SJSA1 (cell line): ENCODE measurements at places on chromosomes 1 and 21.

DNA sequence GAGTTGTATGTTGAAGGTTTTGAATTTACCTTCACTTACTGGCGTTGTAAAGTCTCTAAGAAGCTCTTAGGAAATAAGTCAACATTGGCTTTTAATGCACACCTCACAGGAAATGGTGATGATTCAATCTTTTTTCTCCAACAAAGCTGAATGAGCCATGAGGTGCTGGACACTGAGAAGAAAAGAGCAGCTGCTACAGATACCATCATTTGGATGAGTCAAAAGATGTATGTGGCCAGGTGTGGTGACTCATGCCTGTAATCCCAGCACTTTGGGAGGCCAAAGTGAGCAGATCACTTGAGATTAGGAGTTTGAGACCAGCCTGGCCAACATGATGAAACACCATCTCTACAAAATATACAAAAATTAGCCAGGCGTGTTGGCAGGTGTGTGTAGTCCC is 3.3 kb upstream of the IL23R start:
- DNase-seq = no peak

GRCh38 chr1:234601301-234602017 is 8.5 kb downstream of the IRF2BP2 start:
- DNase-seq = no peak

GRCh38 chr1:236705771-236706170 is 19.5 kb downstream of the ACTN2 start:
- DNase-seq = no peak

DNA sequence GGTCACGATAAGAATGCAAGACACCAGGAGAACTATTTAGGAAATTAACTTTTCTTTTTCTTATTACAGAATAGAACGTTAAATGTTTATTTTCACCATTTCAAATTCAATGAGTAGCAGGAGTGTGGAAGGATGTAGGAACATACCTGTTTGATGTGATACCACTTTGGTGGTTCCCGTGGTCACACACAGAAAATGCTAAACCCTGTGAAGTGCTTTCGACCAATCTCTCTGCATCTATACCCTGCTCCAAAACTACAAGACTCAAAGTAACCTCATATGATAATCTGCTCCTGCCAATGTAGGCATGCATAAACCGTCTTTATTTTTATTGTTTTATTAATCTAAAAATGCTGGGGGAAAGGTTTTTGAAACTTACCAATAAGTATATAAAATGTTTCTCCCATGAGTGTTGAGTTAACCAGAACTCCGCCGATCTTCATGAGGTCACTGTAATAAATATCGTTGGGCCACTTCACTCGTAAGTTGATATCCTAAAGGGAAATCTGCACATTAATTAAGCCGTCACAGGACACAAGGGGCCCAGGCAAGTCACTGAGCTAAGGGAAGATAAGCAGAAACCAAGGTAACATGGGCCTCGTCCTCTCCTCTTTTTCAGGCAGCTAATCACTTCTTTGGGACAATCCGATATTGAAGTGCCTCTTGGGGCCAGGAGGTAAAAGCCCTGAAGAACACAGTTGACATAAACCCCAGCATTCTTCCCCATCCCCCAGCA is 60.6 kb downstream of the SIM2 start:
- no peak for DNase-seq

DNA sequence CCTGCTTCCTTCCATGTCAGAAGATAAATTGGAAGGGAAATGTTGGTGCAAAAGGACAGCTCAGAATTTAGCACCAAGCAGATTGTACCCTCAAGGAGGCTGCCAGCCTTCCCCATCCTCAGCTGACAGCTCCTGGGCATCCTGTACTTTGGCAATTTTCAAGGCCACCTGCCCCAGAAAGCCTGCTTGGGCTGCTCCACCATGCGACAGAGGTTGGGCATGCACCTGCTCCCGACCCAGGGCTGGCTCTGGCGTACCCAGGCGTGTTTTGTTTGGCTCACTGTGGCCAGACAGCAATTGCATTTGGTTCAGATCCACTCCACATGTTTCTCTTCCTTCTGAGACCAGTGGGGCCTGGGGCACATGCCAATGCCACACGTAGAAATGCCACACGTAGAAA is 547.8 kb downstream of the NPHP4 start:
- no peak for DNase-seq

DNA sequence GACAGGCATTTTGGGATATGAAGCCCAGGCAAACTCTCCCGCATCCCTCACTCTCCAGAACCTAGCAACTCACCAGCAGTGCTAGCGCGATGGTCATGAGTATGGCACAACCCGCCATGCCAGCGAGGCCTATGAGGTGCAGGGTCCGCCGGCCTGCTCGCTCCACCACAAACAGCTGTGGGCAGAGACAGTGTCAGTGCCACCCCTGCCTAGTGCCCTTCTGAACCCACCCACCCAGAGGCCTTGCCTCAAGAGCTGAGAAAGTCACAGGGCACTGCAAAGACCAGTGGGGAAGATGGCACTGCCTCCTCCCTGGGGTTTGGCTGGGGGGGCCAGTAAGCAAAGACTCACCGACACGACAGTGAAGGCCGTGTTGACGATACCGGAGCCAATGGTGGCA is 29.8 kb downstream of the SLC2A1 start:
- no peak for DNase-seq

DNA sequence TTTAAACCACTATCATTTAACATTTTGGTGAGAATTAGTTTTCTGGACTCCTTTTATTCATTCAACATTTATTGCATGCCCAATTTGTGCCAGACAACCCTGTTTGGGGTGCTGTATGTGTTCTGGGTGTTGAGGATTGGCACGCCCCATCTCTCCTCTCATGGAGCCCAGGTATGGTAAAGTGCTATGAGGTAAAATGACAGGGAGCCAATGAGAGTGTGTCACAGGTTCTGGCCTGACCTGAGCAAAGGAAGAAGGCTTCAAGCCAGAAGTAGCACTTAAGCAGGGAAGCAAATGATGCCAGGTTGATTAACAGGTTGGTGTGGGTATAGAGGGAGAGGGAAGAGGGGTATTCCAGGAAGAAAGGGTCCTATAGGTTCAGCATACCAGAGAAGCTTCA is 21.1 kb upstream of the SLC22A15 start:
- no peak for DNase-seq
